ENCODE measurements at places on chromosomes 16 and 17.

GRCh38 chr17:33509331-33509730 lies 216.2 kb upstream of the ASIC2 start:
- DNase-seq, result no peak

GRCh38 chr17:41781404-41782110 lies 5.0 kb downstream of the JUP start:
- DNase-seq, result no peak

GRCh38 chr16:3454093-3454492 lies 10.6 kb downstream of the NAA60 start:
- no peak for DNase-seq

- DNase-seq, result no peak
Measured at GRCh38 chr16:90018652-90019542, at the start of gene DBNDD1. Gene DBNDD1, minus strand, starts transcription at chr16:90019456. Its CDS starts 115 bp downstream, at chr16:90019341.

DNA sequence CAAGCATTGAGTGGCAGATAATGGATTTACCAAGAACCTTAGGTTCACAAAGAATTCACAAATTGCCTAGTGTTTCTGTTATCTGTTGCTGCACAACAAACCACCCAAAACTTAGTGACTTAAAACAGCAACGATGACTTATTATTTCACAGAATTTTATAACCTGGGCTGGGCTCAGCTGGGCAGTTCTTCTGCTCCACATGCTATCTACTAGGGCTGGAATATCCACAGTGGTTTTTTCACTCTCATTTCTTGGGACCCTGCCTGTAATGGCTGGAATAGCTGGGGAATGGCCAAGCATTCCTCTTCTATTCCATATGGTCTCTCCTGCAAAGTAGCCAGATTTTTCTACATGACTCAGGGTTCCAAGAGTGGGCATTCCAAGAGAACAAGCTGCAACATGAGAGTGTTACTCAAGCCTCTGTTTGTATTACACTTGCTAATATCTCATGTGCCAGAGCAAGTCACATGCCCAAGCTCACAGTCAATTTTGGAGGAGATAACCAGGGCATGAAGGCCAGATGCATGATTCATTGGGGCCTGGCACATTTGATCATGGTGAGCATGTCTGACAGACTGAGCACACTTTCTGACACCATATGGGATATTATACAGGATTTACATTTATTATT lies 4.9 kb upstream of the PSMD7 start:
- DNase-seq, result no peak

GRCh38 chr17:67041531-67041930 lies 2.8 kb upstream of the CACNG1 start:
- DNase-seq, result no peak
